ENCODE measurements at places on chromosomes 12 and 14.

- no peak for DNase-seq
Measured at GRCh38 chr14:88017535-88017934, 12.6 kb downstream of the GPR65 start.

DNA sequence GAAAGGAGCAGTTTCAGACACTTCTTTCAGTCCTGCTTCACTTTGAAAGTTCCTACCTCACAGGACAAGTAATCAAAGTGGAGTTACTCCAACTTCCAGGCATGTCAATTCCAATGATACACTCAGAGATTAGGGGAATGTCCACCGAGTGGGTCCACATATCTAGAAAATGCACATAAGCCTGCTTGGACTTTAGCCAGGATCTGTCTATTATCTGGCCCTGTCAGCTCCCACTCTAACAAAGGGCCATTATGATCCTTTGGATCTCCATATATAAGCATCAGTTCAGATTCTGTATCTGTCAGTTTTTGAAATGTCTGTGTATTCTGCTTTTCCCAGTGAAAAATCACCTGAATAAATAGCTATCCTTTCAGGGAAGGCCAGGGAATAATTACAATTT, 112.9 kb upstream of the ATXN7L3B start:
- no peak for DNase-seq

- no peak for DNase-seq
Measured at GRCh38 chr14:92495027-92495426, 18.6 kb upstream of the RIN3 start.

- DNase-seq: no peak
Measured at GRCh38 chr14:99410019-99410418, 70.6 kb downstream of the SETD3 start.

- no peak for DNase-seq
Measured at GRCh38 chr12:713281-713875, 39.0 kb upstream of the WNK1 start.

DNA sequence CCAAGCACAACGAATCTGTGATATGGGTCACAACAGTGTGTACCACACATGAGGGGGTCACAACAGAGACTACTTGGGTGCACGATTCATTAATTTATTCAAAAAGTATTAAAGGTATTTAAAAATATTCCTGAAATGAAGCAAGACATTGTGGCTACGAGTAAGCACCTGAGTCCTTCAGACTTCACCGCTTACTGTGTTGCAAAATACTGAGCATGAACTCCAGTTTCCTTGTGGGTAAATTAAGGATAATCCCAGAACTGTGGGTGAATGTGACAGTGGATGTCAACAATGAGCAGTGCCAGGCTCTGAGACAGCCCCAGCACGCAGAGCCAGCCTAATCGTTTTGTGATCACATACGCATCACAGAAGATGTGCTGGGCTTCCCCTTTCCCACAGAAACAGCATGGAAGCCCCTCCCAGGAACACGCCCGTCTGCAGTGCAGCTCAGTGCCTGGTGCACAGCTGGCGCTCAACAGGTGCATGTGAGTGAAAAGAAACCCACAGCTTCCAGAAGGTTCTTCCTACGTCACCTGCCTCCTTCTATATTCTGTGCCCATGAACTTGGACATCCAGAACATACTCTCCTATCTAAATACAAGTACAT, 29.1 kb downstream of the CDC42BPB start:
- DNase-seq: no peak

GRCh38 chr12:45439039-45439438, 223.1 kb downstream of the ANO6 start:
- DNase-seq: no peak

DNA sequence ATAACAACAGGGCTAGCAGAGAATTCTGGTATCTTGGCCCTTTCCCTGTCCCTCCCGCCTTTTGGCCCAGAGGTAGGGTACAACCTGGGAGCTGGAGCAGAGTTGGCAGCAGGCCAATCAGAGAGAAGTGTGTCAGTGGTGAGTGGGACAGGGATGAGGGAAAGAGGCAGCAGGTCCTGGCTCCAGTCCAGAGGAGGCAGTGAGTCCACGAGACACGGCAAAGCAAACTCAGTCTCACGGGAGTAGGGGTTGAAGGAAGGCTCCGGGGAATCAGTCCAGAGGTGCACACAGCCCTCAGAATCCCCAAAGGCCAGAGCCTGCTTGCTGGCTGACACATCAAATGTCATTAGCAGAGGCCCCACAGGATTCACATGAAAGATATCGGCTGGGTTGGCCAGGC, 7.3 kb downstream of the PAN2 start:
- DNase-seq: no peak

- no peak for DNase-seq
Measured at GRCh38 chr12:70042675-70043074, 200.6 kb upstream of the CNOT2 start.

Measured in stimulated activated CD4-positive, alpha-beta T cell treated with anti-CD3 and anti-CD28 coated beads, Interleukin-12 subunit alpha, Interleukin-12 subunit beta, amount 100 ng/mL, for 48 hours (primary cell).